ENCODE measurements at places on chromosomes 6 and 20.

- no peak for DNase-seq
Observed at GRCh38 chr20:7966176-7966575, 25.9 kb upstream of the HAO1 start.

DNA sequence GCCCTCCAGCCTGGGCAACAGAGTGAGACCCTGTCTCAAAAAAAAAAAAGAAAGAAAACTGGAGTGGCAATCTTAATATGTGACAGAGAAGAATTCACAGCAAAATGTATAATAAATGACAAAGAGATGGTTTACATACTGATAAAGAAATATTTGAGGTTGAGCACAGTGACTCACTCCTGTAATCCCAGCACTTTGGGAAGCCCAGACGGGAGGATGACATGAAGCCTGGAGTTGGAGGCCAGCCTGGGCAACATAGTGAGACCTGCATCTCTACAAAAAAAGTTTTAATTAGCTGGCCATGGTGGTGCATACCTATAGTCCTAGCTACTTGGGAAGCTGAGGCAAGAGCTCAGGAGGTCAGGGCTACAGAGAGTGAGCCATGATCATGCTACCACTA, 12.4 kb upstream of the DEFB118 start:
- DNase-seq, result no peak

- DNase-seq, result peak; percentile 31
Observed at GRCh38 chr6:5084781-5085647, at the start of gene PPP1R3G. Gene PPP1R3G (plus strand): TSS chr6:5085341. CDS start chr6:5085486, 145 bp downstream.

DNA sequence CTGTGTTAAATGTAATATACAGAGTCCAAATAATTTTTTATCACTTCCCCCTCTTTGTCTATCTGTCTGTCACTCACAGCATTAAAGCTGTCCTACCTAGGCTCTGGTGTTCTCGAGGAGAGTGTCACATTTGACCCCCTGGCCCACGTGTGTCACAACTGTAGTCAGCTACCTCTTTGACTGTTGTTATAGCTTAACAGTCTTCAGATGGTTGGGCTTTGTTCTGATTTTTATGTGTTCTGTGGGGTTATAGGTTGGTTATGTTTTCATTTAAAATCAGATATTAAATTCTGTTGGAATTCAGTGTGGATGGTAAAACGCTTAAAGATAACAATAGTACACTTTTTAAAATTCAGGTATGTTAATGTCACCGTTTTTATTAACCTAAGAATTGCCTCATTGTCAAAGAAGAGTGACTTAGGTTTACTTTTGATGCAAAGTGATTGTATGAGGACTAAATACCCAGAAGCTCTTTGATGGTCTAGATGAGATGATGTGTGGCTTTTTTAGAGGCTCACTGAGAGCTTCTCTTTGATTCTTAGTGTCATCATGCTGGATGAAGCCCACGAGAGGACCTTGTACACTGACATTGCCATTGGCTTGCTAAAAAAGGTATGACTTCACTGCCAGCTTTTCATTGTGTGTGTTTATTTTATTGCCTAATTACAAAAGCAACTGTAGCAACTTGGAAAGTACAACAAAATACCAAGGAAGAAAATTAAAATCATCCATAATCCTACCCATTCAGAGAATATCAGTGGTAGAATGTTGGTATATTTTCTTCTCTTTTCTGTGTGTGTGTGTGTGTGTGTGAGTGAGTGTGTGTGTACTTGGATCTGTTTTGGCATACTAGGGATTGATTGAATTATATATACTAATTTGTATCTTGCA, 29.9 kb downstream of the DHX35 start:
- DNase-seq, result no peak

DNA sequence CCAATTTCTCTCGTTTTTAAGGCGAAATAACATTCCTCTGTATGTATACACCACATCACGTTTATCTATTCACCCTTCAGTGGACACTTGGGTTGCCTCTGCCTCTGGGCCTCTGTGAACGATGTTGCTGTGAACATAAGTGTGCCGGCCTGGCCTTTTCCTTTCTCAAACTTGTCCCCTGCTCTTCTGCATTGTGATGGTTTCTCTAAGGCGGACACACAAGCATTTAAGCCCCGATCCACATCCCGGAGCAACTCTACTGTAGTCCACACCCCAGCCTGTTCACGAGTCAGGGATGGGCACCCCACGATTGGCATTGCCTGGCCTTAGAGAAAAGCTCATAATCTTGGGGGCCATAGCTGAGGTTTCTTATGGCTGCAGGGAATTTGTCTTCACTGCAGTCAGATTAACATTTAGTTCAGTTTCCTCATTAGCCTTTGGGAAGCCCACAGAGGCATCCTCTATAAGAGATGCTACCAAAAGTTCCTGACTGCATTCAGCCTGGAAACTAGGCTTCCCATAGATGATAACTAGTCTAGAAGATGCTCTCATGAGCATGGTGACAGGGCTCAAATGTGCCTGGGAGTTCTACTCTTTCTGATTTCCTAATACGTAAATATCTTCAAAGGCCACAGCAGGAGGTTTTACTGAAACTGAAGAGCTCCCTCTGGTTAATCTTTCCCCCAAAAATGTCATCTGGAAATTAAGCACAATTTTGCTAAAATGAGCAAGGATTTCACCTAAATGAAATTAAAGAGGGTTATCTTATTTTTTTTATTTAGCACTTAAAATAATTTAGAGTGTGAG, 762 bp downstream of the ZC3H12D start:
- DNase-seq, result no peak

DNA sequence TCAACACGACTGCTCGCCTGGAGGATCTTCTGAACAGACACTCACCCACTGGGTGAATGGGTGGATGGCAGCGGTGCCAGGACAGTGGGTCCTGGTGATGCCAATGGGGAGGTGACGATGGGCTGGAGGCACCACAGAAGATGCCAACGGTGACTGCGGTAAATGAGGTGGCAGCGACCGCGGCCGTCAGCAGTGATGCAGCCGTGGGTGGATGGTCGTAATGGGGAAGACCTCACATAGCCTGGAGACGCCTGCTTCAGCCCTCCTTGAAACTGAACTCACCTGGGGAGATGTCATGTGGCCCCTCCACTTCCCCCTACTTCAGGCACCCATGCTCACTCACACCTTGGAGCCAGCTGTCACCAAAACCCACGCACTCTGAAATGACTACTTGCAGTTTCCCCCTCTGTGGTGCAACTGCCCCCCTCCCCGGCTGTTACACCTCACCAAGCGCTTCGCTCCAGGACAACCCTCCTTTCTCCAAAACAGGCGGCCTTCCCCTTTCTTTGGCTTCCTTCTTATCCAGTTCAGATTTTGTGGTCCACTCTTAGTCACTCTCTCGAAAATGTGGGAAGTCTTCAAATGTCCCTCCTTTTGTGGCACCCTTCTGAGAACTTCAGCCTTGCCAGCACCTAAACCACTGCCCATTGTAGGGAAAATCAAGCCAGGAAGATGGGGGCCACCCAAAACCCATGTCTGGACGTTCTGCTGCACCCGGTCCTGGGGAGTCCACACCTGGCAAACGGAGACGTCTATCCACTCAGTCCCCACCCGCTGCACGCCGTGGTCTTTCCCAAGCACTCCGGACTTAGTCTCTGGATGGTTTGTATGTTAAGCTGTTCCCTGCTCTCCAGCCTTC, 10.4 kb upstream of the ABHD16B start:
- DNase-seq, result no peak
